Epithelial cell of esophagus (primary cell): ENCODE measurements at places on chromosomes 1 and 21.

GRCh38 chr21:46308431-46308830, 15.2 kb downstream of the C21orf58 start:
- DNase-seq = no peak

- DNase-seq = no peak
Measured at GRCh38 chr1:224149709-224150108, 33.3 kb upstream of the DEGS1 start.

DNA sequence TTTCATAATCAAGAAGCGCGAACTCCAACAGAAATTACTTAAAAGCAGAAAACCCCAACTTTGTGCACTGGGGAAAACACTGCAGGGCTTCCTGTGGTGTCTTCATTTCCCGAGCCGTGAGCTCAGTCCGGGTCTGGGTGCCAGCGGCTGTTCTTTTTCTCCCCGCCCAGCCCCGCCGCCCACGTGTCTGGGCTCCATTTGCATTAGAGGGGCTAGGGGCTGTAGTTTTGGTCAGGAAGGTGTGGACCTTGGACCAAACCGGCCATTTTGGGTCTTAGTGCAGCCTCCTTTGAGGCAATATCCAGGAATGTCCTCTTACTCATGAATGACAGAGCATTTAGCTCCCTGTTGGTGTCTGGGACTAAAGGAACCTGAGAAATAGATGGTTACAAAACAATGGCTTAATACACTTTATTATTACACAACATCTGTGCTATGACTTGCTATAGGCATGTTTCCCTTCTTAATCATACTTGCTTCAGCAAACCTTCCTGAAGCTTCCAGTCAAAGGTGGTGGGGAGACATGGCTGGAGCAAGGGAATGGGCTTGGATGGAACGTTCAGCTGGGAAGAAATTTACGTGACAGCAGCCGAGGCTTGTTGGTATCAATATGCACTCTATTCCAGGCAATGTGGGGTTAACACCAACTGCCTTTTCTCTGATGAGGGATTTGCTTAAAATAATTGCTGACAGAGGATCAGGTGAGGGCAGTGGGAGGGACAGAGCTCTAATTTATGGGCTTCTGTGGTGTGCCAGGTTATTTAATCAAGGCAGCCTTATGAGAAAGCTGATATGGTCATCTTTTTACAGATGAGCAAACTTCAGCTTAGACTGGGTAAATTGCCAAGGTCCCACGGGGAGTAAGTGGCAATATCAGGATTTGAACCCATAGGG, 1.1 kb downstream of the AGTRAP start:
- peak; percentile 95 for DNase-seq

DNA sequence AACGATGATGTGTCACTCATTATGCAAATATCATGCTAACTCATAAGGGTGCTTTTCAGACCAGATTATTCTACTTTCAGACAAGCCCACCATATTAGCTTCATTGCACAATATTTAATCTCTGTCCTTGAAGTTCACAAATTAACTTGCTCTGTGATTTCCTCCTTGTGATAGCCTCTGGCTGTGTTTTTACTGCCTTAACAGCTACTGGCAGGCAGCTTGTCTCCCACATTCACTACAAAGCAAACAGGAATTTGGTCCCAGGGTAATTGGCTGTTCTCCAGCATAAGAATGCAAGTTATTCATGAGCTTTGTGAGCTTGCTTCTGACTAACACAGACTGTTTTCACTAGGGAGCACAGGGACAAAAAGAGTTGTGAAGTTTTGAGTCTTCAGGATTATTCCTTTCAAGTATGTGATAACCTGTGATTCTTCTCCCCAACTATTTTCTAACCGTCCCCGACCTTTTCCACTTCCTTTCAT, 87.9 kb upstream of the HMCN1 start:
- peak; percentile 99 for DNase-seq

- DNase-seq = peak; percentile 44
Measured at GRCh38 chr1:152112101-152112884, 3.0 kb downstream of the TCHH start.
